Right lobe of liver (tissue), 6 donors: ENCODE measurements at places on chromosomes 7 and 10. TPM values are rescaled to one million over a fixed set of nuclear protein-coding genes. Genes with fewer than 3 reads are reported as not detected.

DNA sequence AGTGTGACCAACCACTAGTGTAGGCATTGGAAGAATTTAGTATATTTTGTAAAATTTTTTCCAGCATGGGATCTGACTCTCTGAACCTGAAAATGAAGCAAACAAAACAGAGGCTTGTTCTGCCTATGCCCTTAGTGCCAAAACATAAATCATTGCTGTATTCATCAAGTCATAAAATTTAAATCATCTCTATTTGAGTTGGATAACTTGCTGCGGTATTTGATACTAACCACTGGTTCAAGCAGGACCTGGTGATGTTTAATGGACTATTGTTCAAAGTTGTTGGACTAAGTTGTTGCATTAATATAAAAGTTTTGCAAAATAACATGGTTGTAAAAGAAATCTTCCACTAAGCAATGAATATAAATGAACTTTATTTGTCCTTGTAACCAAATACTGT lies 19.8 kb upstream of the RPA3 start:
- no peak overlapping the region for H3K27ac ChIP-seq
- H3K36me3 ChIP-seq, result no peaks in the 10 kb centered on the region
- no peaks in the 10 kb centered on the region for H3K4me1 ChIP-seq
- no peaks in the 10 kb centered on the region for H3K27me3 ChIP-seq

DNA sequence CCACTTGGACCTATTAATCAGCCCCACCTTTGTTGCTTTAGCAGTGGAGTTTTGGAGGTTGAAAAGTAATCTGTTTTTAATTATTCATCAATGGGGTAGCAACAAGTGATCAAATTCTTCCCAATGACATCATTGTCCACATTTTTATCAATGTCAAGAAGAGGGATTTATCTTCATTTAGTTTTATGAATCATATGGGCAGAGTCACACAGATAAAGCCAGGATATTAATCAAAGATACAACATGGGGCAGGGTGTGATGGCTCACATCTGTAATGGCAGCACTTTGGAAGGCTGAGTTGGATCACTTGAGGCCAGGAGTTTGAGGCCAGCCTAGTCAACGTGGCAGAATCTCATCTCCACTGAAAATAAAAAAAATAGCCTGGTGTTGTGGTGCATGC lies 388.4 kb upstream of the POM121L12 start:
- no peak overlapping the region for H3K27ac ChIP-seq
- no peak overlapping the region for H3K4me3 ChIP-seq
- H3K4me1 ChIP-seq, result no peaks in the 10 kb centered on the region
- no peaks in the 10 kb centered on the region for H3K27me3 ChIP-seq
- no peak for DNase-seq

- H3K36me3 ChIP-seq, result no peaks in the 10 kb centered on the region
- H3K27me3 ChIP-seq, result no peaks in the 10 kb centered on the region
- no peak for DNase-seq
Observed at GRCh38 chr7:80187727-80188126, 53.1 kb downstream of the GNAI1 start.

SCIN gene
- 0.06 TPM for total RNA-seq

ADRA2A gene
- 0.99 TPM for total RNA-seq

PPP1R3A gene
- total RNA-seq, result 0.06 TPM

ASIC3 gene
- 0.53 TPM for total RNA-seq
